ENCODE measurements at places on chromosomes 1 and 21.

- DNase-seq = no peak
Measured at GRCh38 chr1:25757846-25758185, 42.2 kb upstream of the SELENON start.

DNA sequence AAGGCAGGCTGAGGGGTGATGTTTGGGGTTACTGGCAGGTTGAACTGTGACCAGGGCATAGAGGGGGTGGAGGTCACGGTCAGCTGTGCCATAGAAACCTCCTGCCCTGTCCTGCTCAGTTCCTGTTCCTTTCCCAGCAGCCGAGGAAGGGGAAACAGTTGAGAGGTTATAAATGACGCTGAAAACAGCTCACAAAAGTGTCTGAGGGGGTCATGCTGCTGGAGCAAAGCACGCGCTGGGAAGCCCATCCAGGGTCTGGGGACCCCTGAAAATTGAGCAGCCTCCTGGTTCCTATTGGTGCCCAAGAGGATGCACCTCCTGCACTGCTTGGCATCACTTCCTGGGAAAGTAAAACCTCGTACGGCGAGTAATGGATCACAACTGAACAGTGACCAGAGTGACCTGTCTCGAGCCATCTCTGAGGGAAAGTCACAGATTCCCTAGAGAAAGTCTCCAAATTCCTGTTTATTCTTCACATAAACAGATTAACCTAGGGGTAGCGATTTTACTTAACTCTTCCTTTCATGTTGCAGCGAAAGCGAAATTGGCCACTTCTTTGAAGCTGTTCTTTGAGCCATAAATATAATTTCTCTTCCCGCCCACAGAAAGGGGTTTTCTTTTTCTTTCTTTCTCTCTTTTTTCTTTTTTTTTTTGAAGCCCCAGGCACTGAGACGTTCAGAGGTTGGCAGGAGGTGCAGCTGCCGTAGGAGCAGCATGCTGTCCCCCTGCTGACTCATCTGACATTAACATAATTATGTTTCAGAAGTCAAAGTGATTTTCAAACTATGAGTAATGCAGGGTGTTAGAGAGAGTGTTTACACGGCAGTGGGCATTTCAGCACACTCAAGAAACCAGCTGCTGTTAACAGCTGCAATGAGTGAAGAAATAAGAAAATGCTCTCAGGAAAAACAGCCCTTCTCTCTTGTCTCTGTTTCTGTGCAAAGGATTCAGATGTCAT is 41.8 kb upstream of the ATF3 start:
- DNase-seq = peak; percentile 24

DNA sequence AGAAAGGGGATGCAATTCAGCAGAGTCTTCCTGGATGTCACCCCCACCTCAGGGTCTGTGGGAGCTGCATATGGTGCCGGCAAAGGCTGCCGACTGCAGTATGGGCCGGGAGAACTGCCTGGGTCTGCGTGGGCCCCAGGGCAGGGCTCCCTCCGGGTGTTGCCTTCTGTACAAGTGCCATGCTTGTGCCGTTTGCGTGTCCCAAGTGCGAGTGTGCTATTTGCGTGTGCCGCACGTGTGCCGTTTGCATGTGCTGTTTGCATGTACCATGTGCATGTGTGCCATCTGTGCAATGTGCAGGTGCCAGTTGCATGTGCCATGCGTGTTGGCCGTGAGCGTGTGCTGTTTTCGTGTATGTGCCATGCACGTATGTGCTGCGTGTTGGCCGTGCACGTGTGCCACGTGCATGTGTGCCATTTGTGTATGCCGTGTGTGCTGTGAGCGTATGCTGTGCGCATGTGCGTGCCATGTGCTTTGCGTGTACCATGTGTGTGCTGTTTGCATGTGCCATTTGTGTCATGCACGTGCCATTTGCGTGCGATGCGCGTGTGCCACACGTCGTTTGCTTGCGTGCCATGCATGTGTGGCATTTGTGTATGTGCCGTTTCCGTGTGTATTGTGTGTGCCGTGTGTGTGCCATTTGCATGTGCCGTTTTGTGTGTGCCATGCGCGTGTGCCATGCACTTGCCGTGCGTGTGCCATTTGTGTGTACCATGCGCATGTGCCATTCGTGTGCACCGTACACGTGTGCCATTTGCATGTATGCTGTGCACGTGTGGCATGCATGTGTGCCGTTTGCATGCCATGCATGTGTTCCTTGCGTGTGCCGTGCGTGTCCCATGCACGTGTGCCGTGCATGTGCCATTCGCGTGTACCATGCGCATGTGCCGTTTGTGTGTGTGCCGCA is 1.5 kb upstream of the TAS1R3 start:
- no peak for DNase-seq

GRCh38 chr1:39639305-39640130 is at the start of gene HEYL:
Gene HEYL, minus strand, starts transcription at chr1:39639643. Its CDS starts 18 bp downstream, at chr1:39639625.
- peak; percentile 12 for DNase-seq

DNA sequence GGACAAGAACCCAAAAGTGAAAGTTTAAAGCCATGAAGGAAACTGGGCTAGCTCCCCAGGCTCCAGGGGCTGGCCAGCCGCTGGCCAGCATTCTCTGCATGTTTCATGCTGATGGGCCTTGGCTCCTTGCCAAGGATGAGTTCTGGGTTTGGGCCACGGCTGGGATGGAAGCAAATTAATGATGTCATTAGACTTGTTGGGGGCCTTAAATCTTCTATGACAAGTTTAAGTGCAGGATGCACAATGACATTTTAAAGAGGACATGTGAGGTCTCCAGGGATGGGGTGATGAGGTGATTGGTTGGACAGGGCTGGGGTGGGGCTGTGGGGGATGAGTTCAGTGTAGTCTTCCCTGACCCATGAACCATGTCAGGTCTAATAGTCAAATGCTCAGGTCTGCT is 199.6 kb downstream of the TRABD2B start:
- DNase-seq = no peak

DNA sequence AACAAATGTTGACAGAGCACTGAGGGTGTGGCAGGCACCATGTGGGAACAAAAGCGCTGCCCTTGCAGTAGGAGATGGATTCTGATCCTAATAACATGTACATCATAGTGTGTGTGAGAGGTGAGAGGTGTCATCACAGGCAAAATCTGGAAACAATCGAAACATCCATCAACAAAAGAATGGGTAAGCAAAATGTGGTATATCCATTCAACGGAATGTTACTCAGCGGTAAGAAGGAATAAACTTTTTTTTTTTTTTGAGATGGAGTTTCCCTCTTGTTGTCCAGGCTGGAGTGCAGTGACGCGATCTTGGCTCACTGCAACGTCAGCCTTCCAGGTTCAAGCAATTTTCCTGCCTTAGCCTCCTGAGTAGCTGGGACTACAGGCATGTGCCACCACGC is 112.3 kb downstream of the ACTL8 start:
- DNase-seq = no peak

DNA sequence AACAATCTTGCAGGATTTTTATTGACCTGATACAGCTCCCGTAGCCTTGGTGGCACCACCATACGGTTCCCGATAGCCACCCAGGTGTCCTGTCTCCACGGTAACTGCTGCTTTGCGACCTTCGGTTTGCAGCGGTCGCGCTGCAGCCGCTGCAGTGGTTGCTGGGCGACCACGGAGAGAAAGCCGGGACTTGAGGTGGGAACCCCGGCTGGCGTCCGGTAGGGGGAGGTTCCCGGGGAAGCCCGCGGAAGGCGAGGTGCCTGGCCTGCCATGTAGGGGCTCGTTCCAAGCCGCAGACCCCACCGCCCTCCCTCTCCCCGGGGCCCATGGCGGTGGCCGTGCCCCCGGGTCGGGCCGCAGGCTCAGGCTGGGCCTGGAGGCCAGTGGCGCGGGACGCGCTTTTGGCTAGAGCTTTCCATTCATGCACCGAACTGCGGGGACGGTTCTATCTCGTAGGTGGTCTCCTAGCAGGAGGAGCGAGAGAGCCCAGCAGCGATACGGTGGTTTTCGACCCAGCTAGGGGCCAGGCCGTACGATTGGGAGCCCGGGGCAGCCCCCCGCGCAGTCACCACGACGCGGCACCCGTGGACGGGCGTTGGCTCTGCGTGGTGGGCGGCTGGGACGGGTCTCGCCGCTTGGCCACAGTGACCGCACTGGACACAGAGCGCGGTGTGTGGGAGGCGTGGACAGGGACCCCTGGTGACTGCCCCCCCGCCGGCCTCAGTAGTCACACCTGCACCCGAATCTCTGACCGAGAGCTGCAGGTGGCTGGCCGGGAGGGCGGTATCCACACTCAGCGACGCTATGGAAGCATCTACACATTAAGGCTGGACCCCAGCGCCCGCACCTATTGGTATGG is at the start of gene KLHDC9:
TSS of gene KLHDC9 (plus strand) at position 152 of the 859 bp plus-strand sequence. CDS start at position 327, 175 bp downstream.
- peak; percentile 17 for DNase-seq

- DNase-seq = no peak
Measured at GRCh38 chr1:153490272-153491051, 30.0 kb upstream of the S100A7 start.

GRCh38 chr1:50615036-50615750 is 191.9 kb upstream of the DMRTA2 start:
- no peak for DNase-seq

DNA sequence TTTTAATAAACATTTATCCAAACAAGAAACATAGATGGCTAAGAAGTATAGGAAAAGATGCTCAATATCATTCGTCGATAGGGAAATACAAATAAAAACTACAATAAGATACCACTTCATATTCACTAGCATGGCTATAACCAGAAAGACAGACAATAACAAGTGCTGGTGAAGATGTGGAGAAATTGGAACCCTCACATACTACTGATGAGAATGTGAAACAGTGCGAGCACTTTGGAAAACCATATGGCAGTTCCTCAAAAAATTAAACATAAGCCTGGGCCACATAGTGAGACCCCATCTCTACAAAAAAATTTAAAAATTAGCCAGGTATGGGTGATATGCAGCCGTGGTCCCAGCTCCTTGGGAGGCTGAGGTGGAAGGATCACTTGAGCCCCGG is 9.1 kb upstream of the TMEM54 start:
- no peak for DNase-seq

DNA sequence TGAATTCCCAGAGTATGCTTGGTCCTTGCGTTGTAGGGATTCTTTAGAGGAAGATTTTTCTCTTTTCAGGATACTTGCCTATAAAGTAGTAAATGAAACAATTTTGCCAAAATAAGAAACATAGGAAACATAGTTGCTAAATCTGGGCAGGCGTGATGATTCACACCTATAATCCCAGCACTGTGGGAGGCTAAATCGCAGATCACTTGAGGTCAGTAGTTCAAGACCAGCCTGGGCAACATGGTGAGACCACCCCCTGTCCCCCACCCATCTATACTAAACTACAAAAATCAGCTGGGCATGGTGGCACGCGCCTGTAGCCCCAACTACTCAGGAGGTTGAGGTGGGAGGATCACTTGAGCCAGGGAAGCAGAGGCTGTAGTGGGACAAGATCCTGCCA is 4.9 kb downstream of the ARV1 start:
- DNase-seq = no peak

DNA sequence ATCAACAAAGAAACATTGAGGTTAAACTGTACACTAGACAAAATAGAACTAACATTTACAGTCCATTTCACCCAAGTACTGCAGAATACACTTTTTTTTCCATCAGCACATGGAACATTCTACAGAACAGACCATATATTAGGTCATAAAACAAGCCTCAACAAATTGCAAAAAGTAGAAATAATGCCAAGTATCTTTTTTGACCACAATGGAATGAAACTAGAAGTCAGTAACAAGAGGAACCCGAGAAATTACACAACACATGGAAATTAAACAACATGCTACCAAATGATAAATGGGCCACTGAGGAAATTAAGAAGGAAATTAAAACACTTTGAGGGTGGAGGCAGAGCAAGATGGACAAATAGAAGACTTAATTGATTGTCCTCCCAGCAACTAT is 8.4 kb upstream of the C1orf185 start:
- DNase-seq = no peak

DNA sequence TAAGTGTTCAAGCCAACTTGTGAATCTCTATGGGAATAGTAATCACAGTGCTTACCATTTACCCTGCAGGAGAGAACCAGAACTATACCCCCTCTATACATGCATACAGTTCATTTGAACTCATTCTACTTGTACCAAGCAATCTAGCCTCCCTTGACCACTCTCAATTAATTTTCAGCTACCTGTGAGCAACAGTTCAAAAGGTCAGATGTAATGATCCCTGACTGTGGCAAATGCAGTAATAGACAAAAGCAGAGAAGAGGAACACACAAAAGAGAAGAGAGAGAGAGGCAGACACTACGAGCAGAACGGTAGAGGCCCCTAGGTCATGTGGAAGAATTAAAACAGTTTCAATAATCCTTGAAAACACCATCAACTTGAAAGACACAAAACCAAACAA is 52.8 kb downstream of the FMO4 start:
- DNase-seq = no peak

GRCh38 chr1:188735567-188735966 is 1742.1 kb downstream of the BRINP3 start:
- no peak for DNase-seq

DNA sequence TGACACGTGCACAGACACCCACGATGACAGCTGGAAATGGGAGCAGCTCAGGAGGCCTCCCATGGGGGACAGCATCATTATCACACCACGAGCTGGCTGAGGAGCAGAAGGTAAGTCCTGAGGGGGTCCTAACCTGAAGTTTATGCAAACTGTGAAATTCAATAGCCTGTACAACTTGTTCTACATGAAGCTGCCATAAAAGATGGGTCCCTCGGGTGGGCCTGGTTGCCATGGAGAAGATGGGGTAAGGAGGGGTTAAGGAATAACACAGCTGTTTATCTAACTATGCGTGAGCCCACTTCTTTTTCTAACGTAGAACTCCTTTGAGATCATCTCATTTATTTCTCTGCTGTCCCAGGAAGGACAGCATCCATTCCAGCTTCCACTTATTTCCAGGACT is 163.4 kb upstream of the CD34 start:
- DNase-seq = no peak

DNA sequence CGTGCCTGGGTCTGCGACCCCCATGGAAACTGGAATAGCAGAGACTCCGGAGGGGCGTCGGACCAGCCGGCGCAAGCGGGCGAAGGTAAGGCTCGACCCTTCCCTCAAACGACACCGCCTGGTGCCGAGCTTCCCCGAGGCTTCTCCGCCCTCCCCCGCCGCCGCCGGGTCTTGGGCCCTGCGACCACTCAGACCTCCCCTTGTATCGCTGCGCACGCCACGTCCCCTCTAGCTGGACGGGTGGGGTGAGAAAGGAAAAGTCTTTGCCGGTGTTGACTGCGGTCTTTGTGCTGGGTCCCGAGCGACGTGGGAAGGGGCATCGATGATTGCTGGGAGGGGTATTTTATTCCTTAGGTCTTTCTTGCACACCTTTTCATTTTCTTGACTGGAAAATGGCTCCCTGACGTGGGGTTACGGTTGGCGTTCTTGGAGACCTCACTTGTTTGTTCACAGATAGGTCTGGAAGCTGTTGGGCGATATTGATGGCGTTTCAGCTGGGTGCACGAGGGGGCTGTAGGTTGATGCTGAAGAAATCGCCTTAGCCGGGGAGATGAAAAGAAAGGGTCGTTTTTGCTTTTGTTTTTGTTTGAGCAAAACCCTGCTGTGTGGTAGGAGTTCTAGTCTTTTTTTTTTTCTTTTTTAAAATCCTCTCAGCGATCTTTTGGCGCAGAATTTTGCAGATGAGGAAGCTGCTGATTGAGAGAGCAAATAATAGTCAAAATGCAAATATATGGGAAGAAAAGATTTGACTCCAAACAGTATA is 776 bp downstream of the KDM1A start:
- peak; percentile 4 for DNase-seq

All from activated CD8-positive, alpha-beta memory T cell treated with anti-CD3 and anti-CD28 coated beads for 1 hour (primary cell).